T-helper 2 cell (primary cell): ENCODE measurements at places on chromosomes 3 and 15.

- no peak for DNase-seq
These were observed 159.5 kb downstream of the RPLP1 start for GRCh38 chr15:69612112-69612511.

- no peak for DNase-seq
These were observed 763.4 kb upstream of the GOLIM4 start for GRCh38 chr3:168859143-168859542.

DNA sequence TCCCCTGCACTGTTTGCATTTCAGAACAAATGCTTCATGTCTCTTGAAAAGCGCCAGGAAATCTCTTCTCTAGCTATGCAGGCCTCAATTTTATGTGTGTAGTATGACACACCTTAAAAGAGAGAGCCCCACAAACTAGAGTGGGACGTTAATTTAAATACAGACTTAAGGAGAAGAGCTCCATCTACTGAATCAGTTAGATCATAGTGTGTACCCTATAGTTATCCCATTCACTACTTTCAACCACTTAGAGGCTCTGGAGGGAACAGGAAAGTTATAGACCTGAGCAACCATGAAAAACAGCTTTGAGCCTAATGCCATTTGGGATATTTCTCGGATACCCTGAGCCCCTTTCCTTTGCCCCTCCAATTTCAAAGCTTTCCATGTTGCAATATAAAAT is 153.7 kb downstream of the TIGIT start:
- DNase-seq, result no peak

GRCh38 chr3:114595522-114596028 is 301.7 kb downstream of the TIGIT start:
- DNase-seq, result no peak

GRCh38 chr3:112773864-112774263 is 72.8 kb downstream of the CD200R1L start:
- no peak for DNase-seq

DNA sequence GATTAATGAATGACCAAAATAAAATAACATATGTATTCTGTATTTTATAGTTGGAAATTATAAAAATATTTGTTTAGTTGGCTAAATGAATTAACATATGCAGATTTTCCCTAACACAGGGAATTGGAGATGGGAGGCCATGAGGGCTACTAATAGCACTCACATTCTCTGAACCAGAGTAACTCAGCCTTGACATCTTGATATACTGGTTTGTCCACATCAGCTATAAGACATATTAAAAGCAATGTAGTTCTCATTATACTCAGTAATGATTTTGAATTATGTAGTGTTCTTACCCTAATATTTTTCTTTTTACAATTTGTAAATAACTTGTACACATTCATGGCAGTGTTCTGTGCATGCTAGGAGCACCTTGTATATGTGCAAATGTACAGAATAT is 255.9 kb downstream of the EPHA6 start:
- DNase-seq, result no peak

DNA sequence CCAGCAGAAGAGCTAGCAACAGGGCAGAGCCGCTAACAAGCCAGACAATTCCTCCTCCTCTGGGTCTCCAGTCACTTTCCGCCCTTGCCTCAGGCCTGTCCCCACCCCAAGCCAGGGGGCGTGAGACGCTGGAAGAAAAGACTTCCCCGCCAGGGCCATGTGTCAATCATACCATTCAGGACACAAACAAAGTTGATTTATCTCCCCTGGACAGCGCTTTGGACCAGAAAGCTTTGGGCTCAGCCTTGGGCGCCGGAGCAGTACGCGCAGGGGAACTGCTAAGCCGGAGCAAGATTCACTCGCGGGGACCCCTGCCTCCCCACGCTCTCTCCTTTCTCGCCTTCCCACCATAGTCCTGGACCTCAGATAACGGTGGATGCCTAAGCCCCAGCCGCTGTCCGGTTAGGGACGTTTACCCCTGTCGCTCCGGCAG is 479 bp downstream of the LRRC2 start:
- no peak for DNase-seq

- DNase-seq, result no peak
These were observed 13.6 kb upstream of the DENND6A start for GRCh38 chr3:57706462-57706861.

GRCh38 chr3:168048414-168049330 is 47.1 kb downstream of the GOLIM4 start:
- DNase-seq, result no peak

DNA sequence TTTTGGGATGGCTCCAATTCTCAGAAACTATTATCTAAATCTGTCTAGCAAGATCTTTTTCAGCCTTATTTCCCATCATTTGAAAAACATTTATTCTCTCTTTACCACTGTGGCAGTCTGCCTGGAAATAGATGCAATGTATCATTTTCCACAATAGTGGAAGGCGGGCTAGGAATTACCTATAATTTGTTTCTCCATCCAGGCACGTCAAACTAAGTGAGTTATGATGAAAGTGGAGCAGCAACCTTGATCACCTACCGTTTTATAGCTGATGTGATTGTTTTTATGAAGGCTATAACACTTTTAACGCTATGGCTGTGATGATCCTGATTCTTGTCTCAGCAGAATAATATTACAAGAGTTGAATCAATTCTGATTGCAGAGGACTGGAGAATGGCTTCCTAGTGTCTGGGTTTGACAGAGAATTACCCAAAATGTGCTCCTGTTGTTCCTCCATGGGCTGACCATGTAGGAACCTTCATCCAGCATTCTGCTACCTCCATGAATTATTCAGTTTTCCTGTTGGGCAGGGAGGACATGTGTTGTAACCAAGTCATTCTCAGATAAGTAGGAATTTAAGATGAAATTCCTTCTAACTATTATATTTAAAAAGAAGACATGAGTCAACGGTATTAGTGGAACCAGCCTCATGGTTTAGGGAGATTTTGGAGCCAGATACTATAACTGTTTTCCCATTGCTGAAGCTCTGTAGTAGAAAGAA is 231.5 kb upstream of the SGO1 start:
- no peak for DNase-seq

DNA sequence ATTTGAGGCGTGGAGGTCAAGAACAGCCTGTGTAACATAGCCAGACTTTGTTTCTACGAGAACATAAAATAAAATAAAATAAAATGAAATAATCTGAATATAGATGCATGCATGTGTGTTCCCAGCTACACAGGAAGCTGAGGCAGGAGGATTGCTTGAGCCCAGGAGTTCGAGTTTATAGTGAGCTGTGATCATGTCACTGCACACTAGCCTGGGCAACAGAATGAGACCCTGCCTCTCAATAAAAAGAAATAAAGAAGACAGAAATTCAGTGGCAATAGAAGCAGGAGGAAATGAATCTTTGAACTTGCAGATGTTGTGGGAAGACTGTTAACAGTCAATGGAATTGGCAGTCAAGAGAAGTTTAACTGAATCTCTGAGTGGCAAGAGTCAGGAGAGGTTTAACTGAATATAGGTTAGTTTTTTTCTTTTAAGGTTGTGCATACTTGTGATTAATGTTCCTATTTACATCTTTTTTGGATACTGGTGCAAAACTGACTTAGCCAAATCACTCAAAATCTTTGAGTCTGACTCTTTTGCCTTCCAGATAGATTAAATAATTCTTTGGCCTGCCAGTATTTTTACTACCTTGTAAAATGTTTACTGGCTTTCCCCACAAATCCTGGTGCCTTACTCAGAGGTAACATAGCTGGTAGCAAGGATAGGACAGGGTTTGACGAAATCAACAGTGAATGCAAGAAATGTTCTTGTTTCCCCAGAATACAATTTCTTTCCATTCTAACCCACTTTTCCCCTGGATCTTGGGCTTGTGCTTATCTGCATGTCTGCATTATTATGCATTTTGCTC is 361.4 kb downstream of the PDCD6IP start:
- no peak for DNase-seq

DNA sequence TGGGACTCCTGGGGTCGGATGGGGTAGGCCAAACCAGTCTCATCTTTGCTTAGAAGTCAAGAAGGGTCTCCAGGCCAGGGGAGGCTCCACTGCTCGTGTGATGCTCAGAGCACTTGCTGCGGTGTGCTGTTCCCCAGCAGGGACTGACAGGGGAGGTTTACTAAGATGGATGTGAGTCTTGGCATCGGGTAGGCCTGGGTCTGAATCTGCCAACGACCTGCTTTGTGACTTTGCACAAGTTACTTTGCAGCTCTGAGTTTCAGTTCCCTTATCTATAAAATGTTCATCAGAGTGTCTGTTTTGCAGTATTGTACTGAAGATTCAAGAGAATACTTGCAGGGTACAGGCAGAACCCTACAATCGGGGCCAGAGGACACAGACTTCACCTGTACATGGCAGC is 17.3 kb upstream of the CDCP1 start:
- DNase-seq, result no peak

DNA sequence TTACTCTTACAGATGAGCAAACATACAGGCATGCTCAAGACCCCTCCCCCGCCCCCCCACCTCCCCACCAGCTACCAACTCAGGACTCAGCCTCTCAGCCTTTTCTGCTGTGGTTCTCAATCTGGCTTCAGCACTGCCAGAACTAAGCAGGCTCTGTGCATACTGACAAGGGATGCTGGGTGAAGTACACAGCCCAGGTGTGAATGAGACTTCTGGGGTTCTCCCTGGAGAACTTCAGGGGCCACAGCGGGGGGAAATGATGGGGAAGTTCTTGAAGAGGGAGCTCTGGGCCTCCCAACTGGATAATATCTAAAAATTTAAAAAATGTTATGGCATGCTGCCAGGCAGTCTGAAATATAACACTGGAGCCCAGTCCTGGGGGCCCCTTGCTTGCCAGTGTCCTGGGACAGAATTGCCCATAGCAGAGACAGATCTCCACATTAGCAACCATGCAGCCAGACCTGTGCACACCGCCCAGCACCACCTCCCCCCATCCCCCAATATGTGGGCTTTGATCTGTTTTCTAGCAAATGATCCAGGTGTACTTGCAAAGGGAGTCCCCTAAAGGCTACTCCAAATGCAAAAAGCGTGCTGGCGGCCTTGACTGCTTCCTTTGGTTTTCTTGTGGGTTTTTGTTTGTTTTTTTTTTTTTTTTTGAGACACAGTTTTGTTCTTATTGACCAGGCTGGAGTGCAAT is 41.4 kb downstream of the PGPEP1L start:
- no peak for DNase-seq

- peak; percentile 31 for DNase-seq
These were observed 7.5 kb downstream of the GNB5 start for GRCh38 chr15:52183562-52184173.

DNA sequence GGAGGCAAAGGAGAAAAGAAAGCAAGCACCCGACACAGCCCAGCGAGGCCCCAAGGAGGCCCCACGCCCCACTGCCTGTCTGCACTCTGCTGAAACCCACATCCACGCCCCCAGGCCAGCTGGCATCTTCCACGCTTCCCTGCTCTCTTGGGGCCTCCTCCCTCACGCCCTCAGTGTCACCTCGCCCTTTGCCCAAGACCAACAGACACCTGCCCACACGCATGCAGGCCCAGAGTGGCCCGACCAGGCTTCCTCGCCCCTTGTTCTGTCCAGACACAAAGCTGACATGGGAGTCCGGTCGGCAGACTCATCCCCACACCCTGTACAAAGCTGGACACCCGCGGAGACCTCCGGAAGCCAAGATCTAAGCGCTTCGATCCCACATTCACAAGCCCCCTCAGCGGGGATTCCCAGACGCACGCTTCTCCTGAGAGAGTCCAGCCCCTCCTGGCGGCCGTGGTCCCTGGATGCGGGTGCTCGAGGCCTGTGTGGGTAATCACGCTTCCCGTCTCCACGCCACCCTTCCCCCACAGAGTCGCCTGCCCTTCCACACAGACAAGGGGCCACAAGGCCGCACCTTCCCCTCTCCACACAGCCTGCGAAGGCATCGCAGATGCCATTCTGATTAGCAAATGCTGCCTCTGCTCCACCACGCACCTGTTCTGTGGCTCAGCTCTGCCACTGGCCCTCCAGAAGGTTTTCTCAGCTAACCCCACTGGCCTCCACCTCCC is 176.6 kb downstream of the XXYLT1 start:
- no peak for DNase-seq

- DNase-seq, result no peak
These were observed 65.3 kb downstream of the MESD start for GRCh38 chr15:80924278-80924677.

DNA sequence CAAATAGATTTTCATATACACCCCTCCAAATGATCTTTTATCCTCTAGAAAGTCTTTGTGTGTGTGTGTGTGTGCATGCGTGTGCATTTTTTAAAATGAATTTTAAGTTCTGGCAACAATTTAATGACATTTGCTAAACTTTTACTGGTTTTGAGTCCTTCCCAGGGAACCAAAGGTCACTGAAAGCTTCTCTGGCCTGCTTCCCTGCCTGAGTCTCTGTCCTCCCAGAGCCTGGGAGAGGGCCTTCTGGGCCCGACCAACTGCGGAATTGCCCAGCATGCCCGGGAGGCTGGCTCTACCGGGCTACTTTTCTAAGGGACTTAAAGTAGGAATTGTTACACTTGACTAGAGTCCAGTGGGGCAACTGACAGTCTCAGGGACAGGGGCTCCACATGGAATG is 7.4 kb upstream of the RBPMS2 start:
- no peak for DNase-seq

- DNase-seq, result no peak
These were observed 40.8 kb downstream of the MGLL start for GRCh38 chr3:127781411-127782001.

DNA sequence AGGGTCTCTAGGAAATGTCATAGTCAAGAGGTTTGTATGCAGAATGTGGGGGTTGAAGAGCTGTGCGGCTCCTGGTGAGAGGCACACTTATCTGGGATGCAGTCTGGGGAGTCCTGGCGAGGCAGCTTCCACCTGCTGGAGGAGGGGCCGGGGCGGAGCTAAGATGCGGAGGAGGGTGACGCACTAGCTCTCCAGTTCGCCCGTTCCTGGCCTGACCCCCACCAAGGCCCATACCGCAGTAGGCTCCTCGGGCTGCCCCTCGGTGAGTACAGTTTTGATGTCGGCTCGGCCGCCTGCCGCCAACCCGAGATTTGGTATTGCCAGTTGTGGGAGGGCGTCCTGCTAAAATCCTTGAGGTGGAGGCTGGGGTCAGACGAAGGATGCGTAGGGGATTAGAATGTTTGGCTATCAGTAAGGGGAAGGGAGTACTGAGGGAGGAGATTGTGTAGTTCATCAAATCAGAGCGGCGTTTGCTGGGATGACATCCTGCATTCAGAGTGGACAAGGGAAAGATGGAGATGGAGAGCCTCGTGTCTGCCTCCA is at the start of gene SCG5:
SCG5 (plus strand) TSS at position 194 of the 543 bp plus-strand sequence. CDS start 1,883 bp downstream, outside the sequence.
- DNase-seq, result no peak

GRCh38 chr3:102034639-102035451 is 185.5 kb downstream of the NFKBIZ start:
- DNase-seq, result no peak

GRCh38 chr15:33200903-33201302 is 6.4 kb upstream of the FMN1 start:
- DNase-seq, result no peak

GRCh38 chr3:183178833-183179549 is 16.5 kb upstream of the LAMP3 start:
- DNase-seq, result peak; percentile 41

- DNase-seq, result no peak
These were observed 101.4 kb downstream of the GBE1 start for GRCh38 chr3:81660036-81660435.

DNA sequence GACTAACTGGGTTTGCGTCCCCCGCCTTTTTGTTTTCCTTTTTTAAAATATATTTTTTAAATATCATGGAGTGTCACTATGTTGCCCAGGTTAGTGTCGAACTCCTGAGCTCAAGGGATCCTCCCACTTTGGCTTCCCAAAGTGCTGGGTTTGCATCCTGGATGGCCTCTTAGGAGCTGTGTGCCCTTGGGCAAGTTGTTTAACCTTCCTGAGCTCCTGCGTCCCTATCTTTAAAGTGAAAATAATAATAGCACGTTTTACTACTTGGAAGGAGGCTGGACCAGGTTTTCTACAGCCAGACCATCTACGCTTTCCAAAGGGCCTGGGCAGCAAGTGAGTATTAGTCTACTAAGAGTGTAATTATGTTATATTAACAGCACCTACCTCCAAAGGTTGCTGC is 44.2 kb upstream of the RNU6-1 start:
- DNase-seq, result no peak
